Lower leg skin (tissue), 4 donors: ENCODE measurements at places on chromosomes 11 and 22. TPM values are rescaled to one million over a fixed set of nuclear protein-coding genes. Genes with fewer than 3 reads are reported as not detected.

DNA sequence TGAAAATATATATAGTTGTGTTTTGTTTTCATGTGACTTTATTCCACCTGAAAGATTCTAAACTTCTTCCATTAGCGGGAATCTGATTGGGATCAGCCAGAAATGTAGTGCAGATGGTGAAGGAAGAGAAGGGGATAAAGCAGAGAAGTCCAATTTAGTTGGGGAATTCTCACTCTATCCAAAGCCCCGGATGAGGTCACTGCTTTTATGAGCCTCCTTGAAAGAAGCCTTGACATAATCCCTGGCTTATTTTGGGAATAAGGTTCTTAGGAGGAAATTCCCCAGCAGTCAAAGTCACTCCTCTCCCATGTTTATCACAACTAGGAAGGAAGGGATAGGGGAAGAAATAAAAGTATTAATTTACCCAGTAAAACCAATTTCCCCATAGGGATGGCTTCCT lies 41.1 kb downstream of the OSBP start:
- DNase-seq = no peak

- no peak for DNase-seq
Measured at GRCh38 chr22:22042009-22042408, 59.4 kb upstream of the TOP3B start.

- DNase-seq = no peak
Measured at GRCh38 chr11:80214413-80214812, 773.6 kb upstream of the TENM4 start.

DNA sequence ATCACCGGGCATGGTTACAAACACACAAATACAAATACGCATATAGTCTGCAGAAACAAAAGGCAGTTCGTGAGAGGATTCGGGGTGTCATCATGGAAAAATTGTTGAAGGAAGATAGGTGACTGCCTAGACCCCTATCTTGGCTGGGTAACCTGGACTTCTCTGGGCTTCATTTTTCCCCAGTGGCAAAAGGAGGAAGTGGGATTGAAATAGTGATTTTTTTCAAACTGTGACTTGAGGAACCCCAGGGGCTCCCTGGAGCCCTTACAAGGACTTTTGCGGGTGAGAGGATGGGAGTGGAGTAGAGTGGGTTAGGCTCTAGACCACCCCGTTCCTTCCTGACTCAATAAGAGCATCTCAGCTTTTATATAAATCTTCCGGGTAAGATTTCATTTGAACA lies 1.0 kb upstream of the ELF5 start:
- DNase-seq = no peak

- no peak for DNase-seq
Measured at GRCh38 chr11:62456630-62457029, 37.8 kb downstream of the SCGB1A1 start.

GRCh38 chr22:24367841-24368240 lies 59.6 kb upstream of the ADORA2A start:
- no peak for DNase-seq

- DNase-seq = no peak
Measured at GRCh38 chr11:67384851-67385366, 6.9 kb upstream of the RAD9A start.

DNA sequence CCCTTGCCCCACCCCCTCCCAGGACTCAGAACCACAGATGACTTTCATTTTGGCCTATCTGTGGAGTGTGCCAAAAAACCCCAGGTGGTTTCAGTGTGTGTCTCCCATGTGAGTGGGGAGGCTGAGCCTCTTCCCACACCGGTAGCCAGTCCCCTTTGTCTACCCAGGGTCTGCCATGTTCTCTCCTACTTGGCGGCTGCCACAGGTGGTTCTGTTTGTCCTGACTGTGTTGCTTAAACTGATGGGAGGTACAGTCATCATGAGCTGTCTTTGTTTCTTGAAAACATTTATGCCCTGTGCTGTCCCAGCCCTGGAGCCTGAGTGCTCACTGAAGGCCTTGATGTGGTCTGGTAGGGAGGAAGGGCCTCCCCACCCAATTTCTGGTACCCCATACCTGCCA lies 39.7 kb upstream of the SUSD2 start:
- DNase-seq = no peak

- no peak for DNase-seq
Measured at GRCh38 chr22:44578110-44578457, 80.1 kb upstream of the RTL6 start.

DNA sequence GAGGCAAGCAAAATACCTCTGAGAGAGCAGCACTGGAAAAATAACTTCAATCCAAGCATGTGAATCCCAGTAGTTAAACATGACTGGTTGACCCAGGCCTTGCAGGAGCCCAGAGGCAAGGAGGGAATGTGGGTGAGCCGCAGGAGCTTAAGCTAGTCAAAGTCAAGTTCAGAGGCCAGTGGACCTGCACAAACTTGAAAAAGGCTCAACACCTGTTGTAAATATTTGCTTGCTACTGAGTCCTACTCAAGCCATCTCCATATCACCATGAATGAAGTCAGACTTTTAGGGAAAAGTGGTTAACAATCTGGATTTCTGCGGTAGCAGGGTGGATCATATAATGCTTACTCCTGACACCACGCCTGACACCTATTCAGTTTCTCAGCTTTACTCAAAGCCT lies 4.8 kb upstream of the CAT start:
- no peak for DNase-seq

GRCh38 chr11:96990914-96991313 lies 601.1 kb downstream of the JRKL start:
- DNase-seq = no peak

GRCh38 chr11:60345489-60345888 lies 18.4 kb downstream of the MS4A6E start:
- no peak for DNase-seq

GRCh38 chr22:41038732-41039131 lies 53.7 kb upstream of the EP300 start:
- DNase-seq = no peak

GRCh38 chr11:955154-956063 lies 29.7 kb downstream of the AP2A2 start:
- no peak for DNase-seq

GRCh38 chr11:79925570-79925969 lies 484.7 kb upstream of the TENM4 start:
- DNase-seq = no peak

- no peak for DNase-seq
Measured at GRCh38 chr11:82718307-82718706, 15.4 kb downstream of the FAM181B start.

GRCh38 chr11:68160100-68160695 lies 39.0 kb upstream of the CHKA start:
- no peak for DNase-seq

GRCh38 chr11:72512956-72513355 lies 78.6 kb upstream of the CLPB start:
- no peak for DNase-seq

- DNase-seq = no peak
Measured at GRCh38 chr11:15418921-15419320, 304.2 kb downstream of the INSC start.

- no peak for DNase-seq
Measured at GRCh38 chr11:126355926-126356897, 726 bp downstream of the ST3GAL4 start.

- DNase-seq = no peak
Measured at GRCh38 chr11:69529001-69529400, 47.5 kb downstream of the LINC01488 start.

DNA sequence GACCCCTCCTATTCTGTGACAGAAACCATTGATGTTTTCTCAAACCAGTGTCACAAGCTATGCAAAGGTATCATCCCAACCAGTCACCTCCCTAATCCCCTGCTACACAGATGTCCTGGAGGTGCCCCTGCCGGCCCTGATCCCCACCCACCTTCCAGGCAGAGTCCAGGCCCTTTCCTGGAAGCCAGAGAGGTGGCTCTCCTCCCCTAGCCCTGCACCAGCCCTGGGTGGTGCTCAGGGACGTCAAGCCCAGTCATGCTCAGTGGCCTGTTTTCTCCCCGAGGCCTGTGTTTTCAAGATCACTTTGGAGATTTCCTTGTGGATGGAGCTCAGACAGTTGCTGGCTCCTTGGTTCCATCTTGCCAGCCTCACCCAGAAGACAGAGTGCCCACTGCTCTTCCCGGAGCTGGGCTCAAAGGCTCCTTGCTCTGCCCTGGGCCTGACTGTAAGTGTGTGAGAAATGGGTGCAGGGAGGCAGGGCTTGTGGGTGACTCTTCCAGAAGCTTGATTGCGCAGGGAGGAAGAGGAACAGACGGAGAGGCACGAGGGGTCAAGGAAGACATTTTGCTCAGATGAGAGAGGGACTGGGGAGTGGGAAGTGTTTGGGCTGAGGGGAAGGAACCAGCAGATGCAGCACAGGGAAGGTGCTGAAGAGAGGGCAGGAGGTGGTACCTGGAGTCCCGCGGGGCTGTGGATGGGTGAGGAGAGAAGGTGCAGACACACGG lies 11.3 kb downstream of the P2RY6 start:
- no peak for DNase-seq

- peak; percentile 52 for DNase-seq
Measured at GRCh38 chr11:94650756-94651155, 83.6 kb downstream of the PIWIL4 start.

DNA sequence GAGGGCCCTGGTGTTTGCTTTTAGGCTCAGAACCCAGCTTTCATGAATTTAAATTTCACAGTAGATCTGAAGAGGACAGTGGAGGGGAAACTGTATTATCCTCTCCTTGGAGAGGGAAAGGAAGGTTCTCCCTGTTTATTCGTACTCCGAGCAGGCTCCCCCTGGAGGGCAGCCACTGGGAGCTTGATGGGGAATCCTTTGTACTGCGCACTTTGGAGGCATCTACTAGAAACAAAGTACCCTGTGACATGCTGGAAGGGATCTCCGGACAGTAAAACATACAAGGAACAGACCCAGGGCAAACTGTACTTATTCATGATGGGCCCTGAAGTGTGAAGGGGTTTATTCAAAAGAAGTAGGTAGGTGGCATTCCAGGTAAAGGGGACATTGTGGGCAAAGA lies 27.2 kb downstream of the NAV2 start:
- no peak for DNase-seq

- DNase-seq = no peak
Measured at GRCh38 chr22:18114495-18114894, 3.9 kb downstream of the TUBA8 start.

GRCh38 chr11:72245263-72245816 lies 1.4 kb upstream of the PHOX2A start:
- no peak for DNase-seq

DNA sequence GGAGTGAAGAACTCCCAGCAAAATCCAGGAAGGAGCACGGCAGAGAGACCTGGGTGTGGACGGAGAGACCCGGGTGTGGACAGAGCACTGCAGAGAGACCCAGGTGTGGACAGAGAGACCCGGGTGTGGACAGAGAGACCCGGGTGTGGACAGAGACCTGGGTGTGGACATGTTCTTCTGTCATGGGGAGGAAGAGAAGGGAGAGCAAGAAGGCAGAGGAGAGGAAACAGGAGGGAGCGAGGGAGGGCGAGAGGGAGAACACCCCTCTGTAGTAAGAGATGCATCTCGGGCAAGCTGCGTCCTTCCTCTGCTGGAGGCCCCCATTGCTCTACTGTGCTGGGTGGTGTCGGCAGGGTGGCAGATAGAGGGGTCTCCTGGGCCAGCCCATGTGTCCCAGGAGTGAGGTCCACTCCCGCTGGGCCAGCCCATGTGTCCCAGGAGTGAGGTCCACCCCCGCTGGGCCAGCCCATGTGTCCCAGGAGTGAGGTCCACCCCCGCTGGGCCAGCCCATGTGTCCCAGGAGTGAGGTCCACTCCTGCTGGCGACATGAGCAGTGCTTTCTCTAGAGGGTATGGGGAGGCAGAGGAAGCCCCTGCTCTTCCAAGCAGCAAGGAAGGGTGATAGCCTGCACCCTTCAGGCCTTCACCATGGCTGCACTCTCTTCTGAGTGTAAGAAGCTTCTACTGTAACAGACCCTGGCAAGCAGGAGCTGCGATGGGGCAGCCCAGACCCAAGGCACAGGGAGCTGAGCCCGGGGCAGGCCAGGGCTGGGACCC lies 934.2 kb downstream of the BRD1 start:
- DNase-seq = peak; percentile 56

- DNase-seq = no peak
Measured at GRCh38 chr11:67627441-67627811, 2.3 kb downstream of the NUDT8 start.

DNA sequence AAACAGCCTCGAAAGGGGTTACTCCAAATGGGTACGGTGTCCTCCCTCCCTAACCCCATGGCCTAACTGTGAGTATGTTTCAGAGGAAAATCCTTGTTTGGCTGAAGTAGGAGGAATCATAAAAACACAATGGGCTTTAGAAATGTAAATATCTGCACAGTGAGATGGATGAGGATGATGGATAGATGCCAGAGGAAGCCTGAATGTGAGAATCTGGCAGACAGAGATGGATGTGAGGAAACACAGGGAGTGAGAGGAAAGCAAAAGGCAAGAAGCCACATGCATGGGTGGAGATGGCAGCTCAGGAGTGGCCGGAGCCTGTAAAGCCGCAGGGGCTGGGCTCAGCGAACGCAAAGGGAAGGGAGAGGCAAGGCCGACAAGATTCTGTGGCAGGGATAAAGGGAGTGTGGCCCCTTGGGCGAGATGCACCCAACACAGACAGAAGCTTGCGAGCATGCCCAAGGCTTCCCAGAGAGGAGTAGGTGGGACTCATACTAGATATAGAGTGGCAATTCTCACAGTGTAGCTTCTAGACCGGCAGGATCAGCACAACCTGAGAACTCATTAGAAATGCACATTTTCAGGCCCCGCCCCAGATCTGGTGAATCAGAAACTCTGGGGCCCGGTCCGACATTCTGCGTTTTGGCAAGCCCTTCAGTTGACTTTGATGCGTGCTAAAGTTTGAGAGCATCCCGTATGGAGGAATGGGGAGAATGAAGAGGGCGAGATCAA lies 237.3 kb upstream of the CADM1 start:
- no peak for DNase-seq

- DNase-seq = peak; percentile 87
Measured at GRCh38 chr11:209275-210121, 2.0 kb downstream of the RIC8A start.

The SERHL2 gene
- total RNA-seq = 15.5 TPM

The HDAC10 gene
- 45.5 TPM for total RNA-seq

The SLCO2B1 gene
- 10.7 TPM for total RNA-seq

The VPREB1 gene
- not detected for total RNA-seq

The SCT gene
- total RNA-seq = not detected

The MAP4K2 gene
- 29.8 TPM for total RNA-seq

The CSRP3 gene
- not detected for total RNA-seq

The SLC22A9 gene
- total RNA-seq = not detected

The LRRC74B gene
- not detected for total RNA-seq

The OR6A2 gene
- not detected for total RNA-seq

The DENND6B gene
- total RNA-seq = 5.8 TPM

The CTSF gene
- 96.4 TPM for total RNA-seq

The ABCC8 gene
- total RNA-seq = 0.11 TPM

The KRTAP5-2 gene
- total RNA-seq = 0.55 TPM

The DRAP1 gene
- 90.5 TPM for total RNA-seq
